ENCODE measurements at places on chromosomes 3 and 15.

DNA sequence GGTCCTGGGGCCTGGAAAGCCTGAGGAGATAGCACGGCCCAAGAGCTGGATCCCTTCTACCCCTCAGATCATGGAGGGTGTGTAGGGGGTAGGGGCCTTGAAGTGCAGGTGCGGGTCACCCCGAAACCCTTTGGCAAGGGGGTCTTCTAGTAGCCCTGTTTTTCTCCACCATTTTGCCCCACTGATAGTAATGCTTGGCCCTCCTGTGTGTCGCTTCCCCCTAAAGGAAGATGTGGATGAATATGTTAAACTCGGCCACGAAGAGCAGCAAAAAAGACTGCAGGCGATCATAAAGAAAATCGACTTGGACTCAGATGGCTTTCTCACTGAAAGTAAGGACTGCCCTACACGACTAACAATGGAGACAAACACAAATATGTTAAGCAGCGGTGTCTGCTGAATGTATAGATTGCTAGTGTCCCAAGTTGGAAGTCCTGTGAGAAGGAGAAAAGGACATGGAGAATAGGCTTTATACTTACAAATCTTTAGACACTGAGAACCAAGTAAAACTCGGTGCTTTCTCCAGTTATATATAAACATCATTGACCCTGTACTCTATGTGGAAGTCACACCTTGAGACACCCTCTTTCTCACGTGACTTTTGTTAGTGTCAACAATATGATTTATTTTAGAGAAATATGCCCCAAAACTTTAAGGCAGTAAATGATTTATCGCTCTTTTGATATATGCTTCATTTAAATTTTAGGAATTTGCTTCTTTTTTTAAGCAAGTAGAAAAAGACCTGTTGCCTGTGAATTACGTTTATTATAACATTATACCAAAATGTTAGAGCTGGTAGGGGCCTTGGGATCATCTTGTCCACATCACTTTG is 802 bp downstream of the RCN2 start:
- no peak for DNase-seq

DNA sequence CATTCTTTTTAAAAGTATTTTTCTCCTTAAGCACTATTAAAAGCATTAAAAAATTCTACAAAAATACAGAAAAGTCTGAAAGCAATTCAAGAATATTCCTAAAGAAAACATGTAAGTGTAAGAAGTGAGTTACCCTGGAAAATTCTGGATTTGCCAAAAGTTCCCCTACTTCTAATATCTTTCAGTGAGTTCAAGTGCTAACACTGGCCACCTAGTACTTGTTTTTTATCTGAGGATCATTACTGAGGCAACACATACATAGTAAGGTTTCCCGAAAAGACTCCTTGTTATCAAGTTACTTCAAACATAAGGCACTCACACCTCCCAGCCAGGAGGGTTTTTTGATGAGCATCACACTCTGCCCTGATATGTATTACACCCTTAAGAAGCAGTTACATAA is 158.4 kb downstream of the TIGIT start:
- DNase-seq = no peak

- DNase-seq = no peak
These were observed 12.4 kb upstream of the UBR1 start for GRCh38 chr15:43118286-43118685.

- DNase-seq = no peak
These were observed 35.3 kb upstream of the TUBGCP5 start for GRCh38 chr15:23074684-23075083.

DNA sequence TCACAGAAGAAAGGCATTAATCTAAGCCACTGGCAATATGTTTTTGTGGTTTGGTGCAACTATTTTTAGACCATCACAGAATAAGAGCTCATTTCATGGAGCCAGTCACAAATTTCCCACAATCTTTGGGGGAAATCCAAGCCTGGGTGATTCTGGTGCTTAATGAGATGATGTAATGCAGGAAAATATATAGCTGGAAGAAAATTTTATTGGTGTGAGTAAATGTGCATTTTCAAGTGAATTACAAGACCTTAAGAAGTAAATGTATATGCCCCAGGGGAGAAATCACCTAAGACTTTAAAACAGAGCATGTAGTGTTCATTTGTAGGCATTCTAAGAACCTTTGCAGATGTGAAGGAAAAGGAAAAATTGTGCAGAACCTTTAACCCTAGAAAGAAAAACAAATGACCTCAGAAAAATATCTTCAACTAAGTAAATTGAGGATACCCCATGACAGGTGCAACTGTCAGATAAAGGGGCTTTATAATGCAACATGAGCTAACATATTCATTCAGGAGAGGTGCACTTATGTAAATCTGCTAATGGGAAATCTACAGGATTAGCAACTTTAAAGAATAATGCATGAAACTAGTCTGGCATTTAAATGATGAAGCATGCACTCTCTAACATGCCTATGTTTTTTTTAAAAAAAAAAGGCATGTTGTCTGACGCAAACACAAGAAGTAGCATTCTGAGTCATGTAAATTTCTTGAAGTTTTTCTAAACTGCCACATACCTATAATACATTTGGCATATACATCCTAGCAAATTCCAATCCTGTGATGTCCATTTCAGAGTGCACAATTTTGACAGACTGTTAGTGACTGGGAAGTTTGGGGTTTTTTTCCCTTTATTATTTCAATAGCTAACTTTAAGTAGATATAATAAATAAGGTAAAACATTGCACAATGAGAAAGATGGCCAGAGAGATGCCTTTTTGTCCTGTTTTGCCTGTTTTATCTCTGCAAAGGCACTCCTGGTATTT is 105.1 kb downstream of the MEX3B start:
- no peak for DNase-seq

Measured in activated naive CD4-positive, alpha-beta T cell treated with Interleukin-2 at 50 U/mL for 16 hours (primary cell).